Activated CD8-positive, alpha-beta memory T cell treated with anti-CD3 and anti-CD28 coated beads for 4 hours (primary cell): ENCODE measurements at places on chromosomes 16 and 17.

GRCh38 chr16:53429221-53429943 lies 4.9 kb upstream of the RBL2 start:
- DNase-seq: no peak

- DNase-seq: no peak
Measured at GRCh38 chr16:17225541-17225940, 245.2 kb downstream of the XYLT1 start.

- no peak for DNase-seq
Measured at GRCh38 chr16:81179219-81179618, 59.3 kb upstream of the BCO1 start.

- no peak for DNase-seq
Measured at GRCh38 chr16:86573215-86573614, 5.1 kb upstream of the FOXL1 start.

DNA sequence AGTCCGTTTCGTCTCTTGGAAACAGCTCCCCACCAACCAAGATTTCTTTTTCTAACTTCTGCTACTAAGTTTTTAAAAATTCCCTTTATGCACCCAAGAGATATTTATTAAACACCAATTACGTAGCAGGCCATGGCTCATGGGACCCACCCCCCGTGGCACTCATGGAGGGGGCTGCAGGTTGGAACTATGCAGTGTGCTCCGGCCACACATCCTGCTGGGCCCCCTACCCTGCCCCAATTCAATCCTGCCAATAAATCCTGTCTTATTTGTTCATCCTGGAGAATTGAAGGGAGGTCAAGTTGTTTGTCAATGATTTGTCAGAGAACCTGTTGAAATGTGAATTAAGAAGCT lies 48.2 kb downstream of the IL21R start:
- DNase-seq: no peak

GRCh38 chr16:88815901-88816589 lies 4.3 kb upstream of the APRT start:
- DNase-seq: no peak

DNA sequence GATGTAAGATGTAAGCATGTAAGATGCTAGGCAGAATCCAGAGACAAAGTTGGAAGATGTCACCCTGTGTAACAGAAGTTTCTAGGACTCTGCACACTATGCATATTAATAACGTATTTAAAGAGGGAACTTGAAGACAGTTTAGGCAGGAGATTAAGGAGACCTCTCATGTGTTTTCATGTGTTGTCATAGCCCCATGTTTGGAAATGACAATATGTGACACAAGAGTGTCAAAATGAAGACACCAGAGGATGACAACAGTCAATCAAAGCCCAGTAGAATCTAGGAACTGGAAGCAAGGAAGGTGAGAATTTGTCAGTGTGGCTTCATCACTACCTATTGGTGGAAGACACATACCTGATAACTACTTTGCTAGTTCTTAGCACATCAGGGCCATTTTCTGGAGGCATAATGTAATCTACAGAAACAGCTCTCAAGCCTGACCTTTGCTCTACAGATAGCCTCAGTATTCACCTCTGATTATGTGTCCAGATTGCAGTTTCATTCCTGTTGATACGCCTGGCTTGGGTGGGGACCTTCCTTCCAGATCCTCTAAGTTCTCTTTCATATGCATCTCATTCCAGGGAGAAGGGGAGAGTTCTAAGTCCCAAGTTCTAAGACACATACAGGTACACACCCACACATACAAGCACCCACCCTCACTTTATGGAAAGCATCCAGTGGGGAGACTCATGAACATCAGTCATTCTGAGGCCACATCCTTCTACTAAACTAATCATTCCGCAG lies 26.3 kb downstream of the PMP22 start:
- DNase-seq: no peak

DNA sequence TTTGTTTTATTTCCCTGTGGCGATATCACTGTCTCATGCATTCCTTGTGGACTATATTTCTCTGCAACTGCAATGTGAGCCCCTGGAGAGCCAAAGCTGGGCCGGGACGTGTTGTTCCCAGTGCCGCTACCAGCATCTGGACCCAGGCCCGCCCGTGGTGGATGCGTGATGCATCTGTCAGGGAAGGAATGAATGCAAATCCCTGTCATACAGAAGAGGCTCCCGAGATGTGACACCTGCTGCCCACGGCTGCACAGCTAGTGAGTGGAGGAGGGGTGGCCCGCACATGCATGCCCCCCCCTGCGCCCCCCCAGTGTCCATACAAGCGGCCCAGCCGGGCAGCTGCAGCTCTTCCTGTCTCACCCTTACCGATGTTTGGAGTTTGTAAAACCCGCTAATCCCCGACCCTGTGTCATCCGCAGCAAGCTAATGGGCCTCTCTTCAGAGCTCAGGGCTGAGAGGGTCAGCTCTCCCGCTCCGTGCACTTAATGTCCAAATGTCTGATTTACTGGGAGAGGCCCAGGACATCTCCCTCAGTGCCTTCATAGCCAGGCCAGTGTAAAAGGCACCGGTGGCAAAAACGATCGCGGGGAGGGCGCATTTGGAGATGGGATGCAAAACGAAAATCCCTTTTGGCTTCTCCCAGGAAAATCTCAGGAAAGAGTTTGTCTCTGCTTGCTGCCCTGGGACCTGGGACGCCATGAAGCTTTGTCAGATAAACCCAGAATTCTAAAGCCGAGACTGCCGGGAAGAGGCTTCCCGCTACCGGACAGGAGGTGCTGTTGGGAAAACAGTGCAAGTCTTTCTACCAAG lies 91.8 kb downstream of the FOXL1 start:
- DNase-seq: no peak

- no peak for DNase-seq
Measured at GRCh38 chr17:50214976-50215760, 13.7 kb upstream of the COL1A1 start.

DNA sequence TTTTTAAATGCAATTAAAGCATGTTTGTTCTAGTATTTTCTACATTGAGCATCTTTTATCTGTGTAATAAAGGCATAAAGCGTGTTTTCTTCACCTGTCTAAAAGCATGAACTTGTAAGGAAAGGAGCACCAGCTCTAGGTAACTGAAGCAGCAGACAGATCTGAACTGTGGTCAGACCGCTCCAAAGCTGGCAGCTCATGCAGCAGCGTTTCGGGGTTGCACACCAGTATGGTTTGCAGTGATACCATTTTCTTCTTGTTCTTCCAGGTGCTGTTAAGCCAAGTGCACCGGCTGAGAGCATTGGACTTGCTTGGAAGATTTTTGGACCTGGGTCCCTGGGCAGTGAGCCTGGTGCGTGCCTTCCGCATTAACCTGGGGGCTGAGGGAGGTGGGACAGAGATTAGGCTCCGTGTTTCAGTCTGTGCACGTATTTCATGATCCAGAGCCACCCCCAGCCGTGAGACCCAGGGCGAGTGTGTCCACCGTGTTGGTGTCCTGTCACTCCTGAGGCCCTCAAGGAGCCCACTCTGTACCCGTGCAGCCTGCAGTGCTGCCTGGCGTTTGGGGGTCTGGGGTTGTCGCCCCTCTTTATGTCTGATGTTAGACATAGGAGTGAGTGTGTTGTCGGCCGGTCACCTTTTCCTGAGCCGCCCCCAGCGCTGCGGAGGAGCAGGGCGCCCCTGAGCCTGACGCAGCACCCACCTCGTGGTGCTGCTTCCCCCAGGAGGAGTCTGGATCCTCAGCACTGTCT lies 136.3 kb upstream of the CHMP6 start:
- DNase-seq: no peak

DNA sequence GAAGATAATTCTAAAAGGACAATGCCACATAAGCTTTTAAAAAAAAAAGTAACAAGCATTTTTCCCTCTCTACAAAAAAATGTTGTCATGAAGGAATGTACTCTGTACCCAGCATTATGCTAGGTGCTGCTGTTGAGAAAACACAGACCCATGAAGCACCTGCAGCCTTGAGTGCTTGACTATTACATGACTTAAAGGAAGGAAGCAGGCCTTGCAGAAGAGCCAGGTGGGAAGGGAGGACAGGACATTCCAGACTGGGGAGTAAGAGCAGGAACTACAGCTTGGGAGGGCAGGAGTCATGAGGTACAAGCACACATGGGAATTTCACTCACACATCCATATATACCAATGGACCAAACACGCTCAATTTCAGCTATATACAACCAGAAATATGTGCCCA lies 3.8 kb downstream of the MYO1D start:
- DNase-seq: no peak

- no peak for DNase-seq
Measured at GRCh38 chr16:88502371-88502770, 49.3 kb downstream of the ZFPM1 start.

DNA sequence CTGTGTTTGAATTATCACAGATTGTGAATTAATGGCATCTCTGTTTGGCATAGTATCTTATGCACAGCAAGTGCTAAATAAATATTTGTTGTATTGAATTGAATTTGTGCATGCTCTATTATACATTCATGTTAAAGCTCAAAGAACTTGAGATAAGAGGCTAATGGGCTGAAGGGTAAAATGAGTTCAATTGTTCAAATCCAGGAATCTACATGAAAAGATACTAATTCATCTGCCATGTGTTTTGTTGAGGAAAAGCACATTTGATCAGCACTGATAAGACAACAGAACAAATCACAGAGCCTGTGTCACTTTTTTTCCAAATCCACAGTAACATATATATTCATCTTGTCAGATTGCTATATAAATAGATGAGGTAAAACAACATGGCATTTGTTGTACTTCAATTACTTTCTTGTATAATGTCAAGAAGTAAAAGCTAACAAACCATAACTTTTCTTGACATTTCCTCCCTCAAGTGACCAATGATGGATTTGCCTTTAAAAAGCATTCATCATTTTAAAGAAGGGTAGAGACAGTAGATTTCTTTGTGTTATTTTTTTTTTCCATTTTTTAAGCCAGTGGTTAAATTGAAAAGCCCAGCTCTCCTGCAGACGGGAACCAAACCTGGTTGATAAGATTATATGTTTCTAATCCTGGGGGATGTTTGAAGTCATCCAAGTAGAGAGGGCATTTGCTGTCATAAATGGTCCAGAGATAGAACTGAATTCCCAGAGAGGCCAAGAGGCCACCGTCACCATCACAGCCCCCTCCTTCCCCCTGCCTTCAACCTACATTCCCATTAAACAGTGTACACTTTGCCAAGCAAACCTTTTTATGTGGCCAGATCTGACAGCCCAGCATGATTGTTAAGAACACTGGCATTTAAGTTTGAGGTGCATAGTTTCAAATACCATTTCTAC lies 123.0 kb downstream of the CHD9NB start:
- no peak for DNase-seq

DNA sequence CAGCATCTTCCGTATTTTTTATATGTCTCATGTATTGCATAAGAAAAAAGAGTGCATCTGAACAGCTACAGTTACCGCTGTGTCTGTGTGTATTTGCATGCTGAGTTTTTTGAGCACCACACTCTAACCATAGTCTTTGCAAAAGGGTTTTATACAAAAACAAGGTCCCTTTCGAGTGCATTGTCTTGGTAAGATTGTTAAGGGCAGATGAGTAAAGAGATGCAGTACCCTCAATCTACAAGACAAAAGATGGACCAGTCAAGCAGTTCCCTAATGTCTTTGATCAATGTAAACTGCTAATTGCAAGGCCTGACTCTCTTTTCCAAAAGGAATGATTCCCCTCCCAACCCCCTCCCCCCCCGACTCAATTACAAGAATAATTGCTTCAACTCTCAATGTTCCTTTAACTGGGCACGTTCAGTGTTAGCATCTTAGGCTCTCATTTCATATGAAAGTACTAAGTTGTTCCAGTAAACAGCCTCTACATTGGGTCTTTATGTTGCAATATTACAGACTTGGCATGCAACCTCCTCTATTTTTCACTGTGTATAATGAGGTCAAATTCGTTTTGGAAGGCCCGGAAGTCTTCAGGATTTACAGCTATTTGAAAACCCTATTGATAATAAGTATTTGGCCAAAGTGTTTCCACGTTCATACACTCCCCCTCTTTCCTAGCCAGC lies 471.4 kb upstream of the RBFOX1 start:
- no peak for DNase-seq

DNA sequence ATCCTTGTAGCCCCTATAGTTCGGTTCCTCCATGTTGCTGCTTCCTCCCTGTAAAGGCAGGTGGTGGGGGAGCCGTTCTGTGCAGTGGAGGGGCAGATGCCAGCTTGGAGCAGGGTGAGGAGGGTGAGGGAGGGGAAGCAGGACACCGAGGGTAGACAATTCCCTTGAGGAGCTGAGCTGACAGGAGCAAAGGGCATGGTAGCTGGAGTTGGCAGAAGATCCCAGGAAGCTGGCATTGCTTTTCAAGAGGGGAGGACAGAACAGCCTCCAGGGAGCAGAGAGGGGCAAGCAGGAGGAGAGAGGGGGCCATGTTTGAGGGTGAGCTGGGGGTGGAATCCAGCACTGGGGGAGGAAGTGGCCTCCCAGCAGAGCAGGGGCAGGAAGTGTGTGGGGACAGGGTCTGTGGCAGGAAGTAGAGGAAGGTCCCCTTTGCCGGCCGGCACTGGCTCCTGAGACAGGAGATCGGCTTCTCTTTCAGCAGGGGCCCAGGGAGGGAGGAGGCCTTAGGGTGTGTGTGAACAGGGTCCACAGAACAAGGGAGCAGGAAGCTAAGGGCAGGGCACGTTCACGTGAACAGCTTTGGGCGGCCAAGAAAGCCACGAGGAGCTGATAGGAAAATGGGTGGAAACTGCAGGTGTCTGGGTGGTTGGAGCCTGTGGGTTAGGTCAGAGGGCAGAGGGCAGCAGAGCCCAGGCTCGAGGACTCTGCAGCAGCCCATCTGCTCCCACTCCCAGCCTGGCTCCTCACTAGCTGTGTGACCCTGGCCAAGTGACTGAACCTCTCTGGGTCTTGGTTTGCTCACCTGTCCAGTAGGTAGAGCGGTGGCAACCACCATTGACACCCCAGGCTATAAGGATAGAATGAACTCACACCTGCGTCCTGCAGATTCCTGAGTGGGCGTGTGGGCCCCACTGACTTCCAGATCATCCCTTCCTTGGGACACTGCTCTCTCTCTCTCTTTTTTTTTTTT lies 17.5 kb upstream of the SPNS2 start:
- DNase-seq: no peak

DNA sequence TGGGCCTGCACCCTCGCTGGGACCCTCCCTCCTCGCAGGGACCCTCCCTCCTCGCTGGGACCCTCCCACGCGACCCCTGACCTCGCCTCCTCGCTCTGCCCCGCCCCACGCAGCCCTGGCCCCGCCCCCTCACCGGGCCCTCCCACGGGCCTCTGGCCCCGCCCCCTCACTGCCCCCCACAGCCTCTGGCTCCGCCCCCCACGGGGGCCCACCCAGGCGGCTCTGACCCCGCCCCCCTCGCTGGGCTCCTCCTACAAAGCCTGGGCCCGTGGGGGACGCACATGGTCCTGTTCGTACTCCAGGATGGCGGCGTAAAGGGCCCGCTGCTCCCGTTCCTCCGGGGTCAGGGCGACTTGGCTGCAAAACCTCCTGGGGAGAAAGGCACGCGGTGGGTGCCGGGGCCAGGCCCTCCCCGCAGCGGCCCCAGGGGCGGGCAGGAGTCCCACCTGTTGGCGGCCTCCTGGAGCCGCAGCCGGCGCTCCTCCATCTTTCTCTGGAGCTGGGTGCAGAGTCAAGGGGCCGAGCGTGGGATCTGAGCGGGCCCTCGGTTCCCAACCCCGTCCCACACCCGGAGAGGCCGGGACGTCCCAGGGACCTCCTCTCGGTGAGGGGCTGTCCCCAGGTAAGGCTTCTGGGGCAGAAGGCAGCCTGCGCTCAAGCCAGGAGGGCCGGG lies 9.0 kb downstream of the VPS9D1 start:
- peak; percentile 61 for DNase-seq
